ENCODE measurements at places on chromosomes 5 and 9.
A peak's percentile ranks its signal among the peaks of the same experiment; 100 is the strongest.

DNA sequence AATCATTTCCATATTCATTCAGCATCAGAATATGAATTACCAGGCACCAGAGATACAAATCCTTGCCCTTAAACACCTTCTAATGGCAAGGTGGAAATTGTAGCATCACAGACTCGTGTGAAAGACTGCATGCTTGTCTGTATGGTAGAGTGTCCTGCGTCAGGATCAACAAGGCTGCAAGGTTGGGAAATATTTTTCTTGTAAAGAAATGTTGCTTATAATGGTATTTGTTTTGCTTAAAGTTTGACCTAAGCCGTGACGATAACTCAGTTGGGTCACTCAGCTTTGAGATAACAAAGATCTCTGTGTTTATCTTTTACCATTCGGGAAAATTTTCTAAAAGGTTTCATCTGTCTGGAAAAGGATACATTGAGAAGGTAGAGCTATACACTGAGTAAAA, 87.6 kb downstream of the BASP1 start:
- no peak for ATAC-seq

GRCh38 chr5:59746241-59746765, 147.2 kb downstream of the PDE4D start:
- peak; percentile 77 for ATAC-seq

DNA sequence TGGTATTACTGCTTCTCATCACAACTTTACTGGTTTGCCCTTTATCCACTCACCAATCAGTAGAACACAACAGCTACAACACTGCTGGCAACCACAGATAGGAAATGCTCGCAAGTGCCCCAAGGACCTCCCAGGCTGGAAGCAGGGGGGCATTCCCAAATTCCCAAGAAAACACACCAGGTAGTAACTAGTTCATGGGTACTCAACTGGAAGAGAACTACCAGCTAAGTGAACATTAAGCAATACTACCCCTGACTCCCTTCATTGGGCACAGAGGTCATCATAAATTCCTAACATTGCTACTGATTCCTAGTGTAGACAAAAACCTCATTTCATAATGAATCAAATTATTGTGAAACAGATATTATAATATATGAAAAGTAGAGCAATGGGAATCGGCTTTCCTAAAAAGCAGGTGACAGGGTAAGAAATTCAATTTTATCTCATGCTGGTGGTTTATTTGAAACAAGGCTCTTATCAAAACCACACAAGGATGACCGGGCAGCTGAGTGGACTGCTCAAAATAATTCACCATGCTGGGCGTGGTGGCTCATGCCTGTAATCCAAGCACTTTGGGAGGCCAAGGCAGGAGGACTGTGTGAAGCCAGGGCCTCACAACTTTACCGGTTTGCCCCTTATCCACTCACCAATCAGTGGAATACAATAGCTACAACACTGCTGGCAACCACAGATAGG, 81.6 kb downstream of the TLE1 start:
- no peak for ATAC-seq

DNA sequence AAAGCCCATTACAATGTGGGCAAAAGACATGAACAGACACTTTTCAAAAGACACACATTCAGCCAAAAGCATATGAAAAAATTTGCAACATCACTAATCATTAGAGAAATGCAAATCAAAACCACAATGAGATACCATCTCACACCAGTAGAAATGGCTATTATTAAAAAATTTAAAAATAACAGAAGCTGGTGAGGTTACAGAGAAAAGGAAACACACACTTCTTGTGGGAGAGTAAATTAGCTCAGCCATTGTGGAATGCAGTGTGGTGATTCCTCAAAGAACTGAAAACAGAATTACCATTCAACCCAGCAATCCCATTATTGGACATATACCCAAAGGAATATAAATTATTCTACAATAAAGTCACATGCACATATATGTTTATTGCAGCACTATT, 585.2 kb upstream of the TUSC1 start:
- ATAC-seq = no peak

- ATAC-seq = no peak
Observed at GRCh38 chr9:114287763-114288192, 35.1 kb upstream of the ORM1 start.

GRCh38 chr5:80094236-80094738, 59.1 kb downstream of the THBS4 start:
- no peak for ATAC-seq

DNA sequence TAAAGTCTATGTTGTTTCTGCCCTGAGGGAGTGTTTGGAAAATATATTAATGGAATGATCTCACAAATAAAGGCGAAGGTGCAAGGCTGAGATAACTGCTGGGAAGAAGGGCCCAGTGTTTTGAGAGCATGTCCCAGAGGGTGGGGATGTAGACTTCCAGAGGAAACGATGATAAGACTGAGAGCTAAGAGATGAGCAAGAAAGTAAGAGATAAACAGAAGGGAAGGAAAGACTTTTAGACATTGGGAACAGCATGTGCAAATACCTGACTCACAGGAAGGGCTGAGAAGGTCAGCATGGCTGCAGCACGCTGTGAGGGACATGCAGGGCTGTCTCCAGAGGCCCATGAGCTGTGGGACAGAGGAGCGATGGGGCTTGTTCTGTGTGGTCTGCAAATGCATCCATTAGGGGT, 19.9 kb upstream of the ADRB2 start:
- ATAC-seq = no peak

DNA sequence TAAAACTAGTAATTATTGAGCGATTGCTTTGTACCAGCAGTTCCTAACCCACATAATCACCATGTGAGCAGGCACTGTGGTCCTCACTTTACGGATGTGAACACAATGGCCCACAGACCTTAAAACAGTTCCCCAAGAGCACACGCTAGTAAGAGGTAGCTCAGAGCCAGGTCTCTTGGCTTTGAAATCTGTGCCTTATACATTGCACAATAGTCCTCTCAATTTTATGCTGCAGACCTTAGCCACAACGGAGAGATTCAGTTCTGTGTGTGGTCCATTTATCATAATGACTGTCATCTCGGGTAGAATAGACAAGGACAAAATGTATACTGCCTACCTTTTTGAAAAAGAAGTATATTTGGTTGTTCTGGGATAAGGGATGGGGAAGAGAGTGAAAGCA, 289.0 kb upstream of the ANKRD55 start:
- no peak for ATAC-seq

GRCh38 chr9:118938581-118938980, 430.7 kb downstream of the BRINP1 start:
- ATAC-seq = no peak
